ENCODE measurements at places on chromosomes 2 and 18. TPM values are rescaled to one million over a fixed set of nuclear protein-coding genes. Genes with fewer than 3 reads are reported as not detected.
A peak's percentile ranks its signal among the peaks of the same experiment; 100 is the strongest.

Gene TP53I3
- 56.7 TPM for total RNA-seq

- H3K4me3 ChIP-seq: no peak overlapping the region
- H3K27ac ChIP-seq: no peak overlapping the region
- DNase-seq: no peak
- H3K27me3 ChIP-seq: peaks cover 38% of the 10 kb centered on the region
Observed at GRCh38 chr2:60676706-60677330, 79.2 kb upstream of the PAPOLG start.

Gene NMS
- total RNA-seq: not detected

- peaks cover 6% of the 10 kb centered on the region for H3K4me1 ChIP-seq
- H3K36me3 ChIP-seq: no peaks in the 10 kb centered on the region
Observed at GRCh38 chr18:4405965-4406364, 49.1 kb downstream of the DLGAP1 start.

GRCh38 chr2:124762388-124762787 lies 737.3 kb downstream of the CNTNAP5 start:
- H3K27ac ChIP-seq: no peak overlapping the region
- H3K4me3 ChIP-seq: no peak overlapping the region
- H3K36me3 ChIP-seq: no peaks in the 10 kb centered on the region
- no peaks in the 10 kb centered on the region for H3K27me3 ChIP-seq

Gene SALL3
- total RNA-seq: not detected

GRCh38 chr18:57925706-57926105 lies 118.3 kb upstream of the NEDD4L start:
- no peak overlapping the region for H3K4me3 ChIP-seq
- H3K4me1 ChIP-seq: peaks cover 14% of the 10 kb centered on the region
- H3K27ac ChIP-seq: peak overlapping the region; percentile 68
- no peaks in the 10 kb centered on the region for H3K27me3 ChIP-seq

DNA sequence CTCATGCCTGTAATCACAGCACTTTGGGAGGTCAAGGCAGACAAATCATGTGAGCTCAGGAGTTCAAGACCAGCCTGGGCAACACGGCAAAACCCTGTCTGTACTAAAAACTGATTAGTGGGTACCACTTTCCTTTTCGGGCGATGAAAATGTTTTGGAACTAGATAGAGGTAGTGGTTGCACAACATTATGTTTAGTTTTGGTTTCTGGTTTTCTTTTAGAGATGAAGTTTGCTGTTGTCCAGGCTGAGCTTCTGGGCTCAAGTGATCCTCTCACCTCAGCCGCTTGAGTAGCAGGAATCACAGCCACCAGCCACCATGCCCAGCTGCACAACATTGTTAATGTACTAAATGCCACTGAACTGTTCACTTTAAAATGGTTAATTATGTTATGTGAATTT lies 27.6 kb downstream of the AAK1 start:
- no peak overlapping the region for H3K4me3 ChIP-seq
- peaks cover 15% of the 10 kb centered on the region for H3K4me1 ChIP-seq
- H3K36me3 ChIP-seq: peaks cover under 1% of the 10 kb centered on the region
- H3K27me3 ChIP-seq: no peaks in the 10 kb centered on the region
- no peak for DNase-seq
- H3K27ac ChIP-seq: no peak overlapping the region

DNA sequence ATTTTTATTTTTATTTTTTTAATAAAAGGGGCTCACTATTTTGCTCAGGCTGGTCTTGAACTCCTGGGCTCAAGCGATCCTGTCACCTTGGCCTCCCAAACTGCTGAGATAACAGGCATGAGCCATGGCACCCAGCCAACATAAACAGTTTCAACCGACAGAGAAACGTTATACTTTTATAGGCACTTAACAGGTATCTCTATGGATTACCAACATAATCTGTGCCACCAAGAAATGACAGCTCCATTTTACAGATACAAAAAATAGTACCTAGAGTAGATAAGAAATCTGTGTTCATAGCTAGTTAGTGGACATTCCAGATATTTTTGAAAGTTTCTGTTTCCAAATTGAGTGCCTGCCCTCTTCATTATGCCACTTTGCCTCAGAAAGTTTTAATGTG lies 1316.7 kb downstream of the LRP1B start:
- no peak for DNase-seq
- no peaks in the 10 kb centered on the region for H3K4me1 ChIP-seq
- H3K27ac ChIP-seq: no peak overlapping the region
- no peak overlapping the region for H3K4me3 ChIP-seq

DNA sequence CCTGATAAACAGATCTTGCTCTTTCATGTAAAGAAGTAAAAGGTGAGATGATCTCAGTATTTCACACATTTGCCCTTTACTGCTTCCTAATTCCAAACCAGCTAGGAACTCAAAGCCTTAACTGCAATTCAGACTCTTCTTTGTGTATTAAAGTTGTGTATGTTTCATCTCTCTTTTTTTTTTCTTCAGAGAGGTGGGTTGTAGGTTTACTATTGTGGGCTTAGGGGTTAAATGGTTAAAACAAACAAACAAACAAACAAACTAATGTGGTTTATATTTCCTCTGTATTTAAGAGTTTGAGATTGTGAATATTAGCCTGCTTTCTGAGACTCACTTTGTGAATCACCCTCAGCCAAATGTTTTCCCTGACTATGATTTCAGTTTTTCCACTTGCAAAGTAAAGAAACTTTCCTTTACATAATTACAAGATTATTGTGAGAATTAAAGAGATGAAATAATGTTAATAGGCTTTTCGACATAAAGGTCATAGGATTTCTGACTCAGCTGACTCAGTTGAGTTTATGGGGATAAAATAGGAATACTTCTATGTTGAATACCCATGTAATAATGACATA lies 2.8 kb downstream of the GULP1 start:
- DNase-seq: no peak
- peak overlapping the region; percentile 99 for H3K4me3 ChIP-seq
- H3K36me3 ChIP-seq: no peaks in the 10 kb centered on the region
- H3K4me1 ChIP-seq: peaks cover 42% of the 10 kb centered on the region

DNA sequence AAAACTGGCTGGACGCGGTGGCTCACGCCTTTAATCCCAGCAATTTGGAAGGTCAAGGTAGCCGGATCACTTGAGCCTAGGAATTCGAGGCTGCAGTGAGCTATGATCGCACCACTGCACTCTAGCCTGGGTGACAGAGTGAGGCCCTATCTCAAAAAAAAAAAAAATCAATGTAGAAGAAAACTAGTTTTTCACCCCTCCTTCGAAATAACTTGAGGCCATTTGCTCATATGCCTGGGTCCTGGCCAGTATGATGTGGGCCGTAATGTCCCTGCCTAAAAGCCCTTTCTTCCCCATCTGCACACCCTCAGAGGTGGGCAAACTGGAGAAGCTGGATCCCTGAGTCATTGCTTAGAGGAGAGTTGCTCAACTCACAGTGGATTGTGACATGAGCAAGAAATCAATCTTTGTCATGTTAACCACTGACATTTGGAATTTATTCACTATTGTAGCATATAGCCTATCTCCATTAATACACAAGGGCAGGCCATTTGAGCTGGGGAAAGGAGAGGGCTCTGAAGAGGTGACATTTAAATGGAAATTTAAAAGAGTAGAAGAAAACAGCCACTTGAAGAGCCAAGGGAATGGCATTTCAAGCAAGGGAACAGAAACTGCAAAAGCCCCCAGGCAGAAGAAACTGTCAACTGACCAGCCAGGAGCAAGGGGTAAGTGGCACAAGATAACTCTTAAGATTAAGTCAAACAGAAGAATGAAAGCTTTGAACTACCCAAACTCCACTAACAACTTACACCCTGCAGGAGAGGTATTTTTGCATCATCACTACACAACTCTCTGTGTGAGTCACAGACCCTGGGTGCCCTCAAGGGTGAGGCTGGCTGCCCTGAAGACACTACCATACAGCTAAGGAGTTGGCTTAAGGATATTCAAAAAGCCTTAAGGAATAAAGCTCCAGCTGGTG lies 7.6 kb upstream of the METTL21A start:
- H3K27me3 ChIP-seq: no peaks in the 10 kb centered on the region
- H3K4me3 ChIP-seq: no peak overlapping the region
- no peaks in the 10 kb centered on the region for H3K36me3 ChIP-seq
- H3K4me1 ChIP-seq: peaks cover 16% of the 10 kb centered on the region

Gene KCNG2
- total RNA-seq: not detected
